ENCODE measurements at places on chromosomes 16 and 17.
A peak's percentile ranks its signal among the peaks of the same experiment; 100 is the strongest.

DNA sequence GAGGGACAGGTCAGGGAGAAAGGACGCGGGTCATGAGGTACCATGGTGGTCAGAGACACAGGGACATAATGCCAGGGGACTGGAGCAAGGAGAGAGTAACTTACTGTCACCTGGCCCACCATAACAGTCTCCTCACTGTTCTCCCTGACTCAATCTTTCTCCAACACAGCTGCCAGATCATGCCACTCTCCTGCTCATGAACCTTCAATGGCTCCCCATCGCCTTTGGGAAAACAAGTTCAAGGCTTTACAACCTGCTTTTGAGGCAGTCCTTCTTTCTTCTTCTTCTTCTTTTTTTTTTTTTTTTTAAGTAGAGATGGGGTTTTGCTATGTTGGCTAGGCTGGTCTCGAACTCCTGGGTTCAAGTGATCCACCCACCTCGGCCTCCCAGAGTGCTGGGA is 22.9 kb downstream of the CNGB1 start:
- DNase-seq, result no peak

DNA sequence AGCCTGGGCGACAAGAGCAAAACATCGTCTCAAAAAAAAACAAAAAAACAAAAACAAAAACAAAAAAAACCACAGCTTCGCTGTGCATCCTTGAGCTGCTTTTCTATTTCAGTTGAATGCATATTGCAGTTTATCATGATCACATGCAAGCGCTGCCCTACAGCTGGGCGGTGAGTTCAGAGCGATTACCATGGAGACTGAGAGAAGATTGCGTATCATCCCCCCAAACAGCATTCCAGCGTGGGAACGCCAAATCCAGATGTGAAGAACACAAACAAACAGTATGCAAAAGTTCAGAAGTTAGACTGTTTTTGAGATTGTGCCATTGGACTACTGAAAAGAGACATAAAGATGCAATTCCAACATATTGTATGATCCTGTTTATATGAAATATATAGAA is 15.1 kb upstream of the SLC52A1 start:
- DNase-seq, result no peak

DNA sequence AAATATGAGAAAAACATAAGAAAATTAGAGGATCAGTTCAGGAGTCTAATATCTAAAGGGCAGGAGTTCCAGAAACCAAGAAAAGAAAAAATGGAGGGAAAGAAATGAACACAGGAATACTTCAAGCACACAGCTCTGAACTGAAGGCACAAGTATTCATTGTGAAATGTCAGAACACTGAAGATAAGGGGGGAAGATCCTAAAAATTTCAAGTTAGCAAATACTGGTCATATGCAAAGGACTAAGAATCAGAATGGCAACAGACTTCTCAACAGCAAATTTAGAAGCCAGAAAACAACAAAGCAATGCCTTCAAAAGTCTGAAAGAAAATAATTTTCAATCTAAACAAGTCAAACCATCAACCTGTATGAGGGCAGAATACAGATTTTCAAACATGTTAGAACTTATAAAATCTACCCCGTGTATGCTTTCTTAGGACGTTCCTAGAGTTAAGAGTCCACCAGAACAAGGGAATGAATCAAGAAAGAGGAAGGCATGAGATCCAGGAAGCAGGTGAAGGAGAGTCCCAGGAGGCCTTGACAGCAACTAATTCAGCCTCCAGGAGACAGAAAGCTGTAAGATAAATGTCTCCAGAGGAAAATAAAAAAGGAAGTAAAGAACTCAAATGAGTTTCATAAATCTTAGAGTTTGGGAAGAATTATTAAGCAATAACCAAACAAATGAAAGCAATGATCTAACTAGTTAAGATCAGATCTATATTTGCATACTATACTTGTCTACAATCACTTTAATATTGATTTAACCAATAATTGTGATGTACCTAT is 2.8 kb downstream of the BRD7 start:
- DNase-seq, result no peak

DNA sequence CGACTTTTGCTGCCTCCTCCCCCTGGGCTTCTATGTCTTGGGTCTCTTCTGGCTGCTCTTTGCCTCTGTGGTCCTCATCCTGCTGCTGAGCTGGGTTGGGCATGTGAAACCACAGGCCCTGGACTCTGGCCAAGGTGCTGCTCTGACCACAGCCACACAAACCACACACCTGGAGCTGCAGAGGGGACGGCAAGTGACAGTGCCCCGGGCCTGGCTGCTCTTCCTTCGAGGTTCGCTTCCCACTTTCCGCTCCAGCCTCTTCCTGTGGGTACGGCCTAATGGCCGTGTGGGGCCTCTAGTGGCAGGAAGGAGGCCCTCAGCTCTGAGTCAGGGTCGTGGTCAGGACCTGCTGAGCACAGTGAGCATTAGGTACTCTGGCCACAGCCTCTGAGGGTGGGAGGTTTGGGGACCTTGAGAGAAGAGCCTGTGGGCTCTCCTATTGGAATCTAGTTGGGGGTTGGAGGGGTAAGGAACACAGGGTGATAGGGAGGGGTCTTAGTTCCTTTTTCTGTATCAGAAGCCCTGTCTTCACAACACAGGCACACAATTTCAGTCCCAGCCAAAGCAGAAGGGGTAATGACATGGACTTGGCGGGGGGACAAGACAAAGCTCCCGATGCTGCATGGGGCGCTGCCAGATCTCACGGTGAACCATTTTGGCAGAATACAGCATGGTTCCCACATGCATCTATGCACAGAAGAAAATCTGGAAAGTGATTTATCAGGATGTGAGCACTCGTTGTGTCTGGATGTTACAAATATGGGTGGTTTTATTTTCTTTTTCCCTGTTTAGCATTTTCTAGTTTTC is 2.3 kb downstream of the GP1BA start:
- DNase-seq, result peak; percentile 14

DNA sequence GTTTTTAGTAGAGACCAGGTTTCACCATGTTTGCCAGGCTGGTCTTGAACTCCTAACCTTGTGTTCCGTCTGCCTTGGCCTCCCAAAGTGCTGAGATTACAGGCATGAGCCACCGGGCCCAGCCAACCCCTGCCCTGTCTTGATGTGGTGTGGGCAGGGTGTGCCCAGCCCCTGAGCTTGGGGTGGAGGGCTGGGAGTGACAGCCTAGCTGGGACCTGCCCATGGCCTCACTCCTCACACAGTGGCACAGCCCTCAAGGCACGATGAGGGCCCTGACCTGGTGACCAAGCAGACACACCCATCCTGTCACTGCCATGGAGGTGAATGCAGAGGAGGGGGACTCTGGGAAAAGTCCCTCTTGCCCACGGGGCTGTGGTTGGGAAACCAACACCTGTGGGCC is 3.0 kb downstream of the IL32 start:
- DNase-seq, result no peak

Measured in NCI-H2029 (cell line).